ENCODE measurements at places on chromosomes 5 and 9.
A peak's percentile ranks its signal among the peaks of the same experiment; 100 is the strongest.

- DNase-seq: no peak
These were observed 16.5 kb downstream of the KIF2A start for GRCh38 chr5:62322484-62322883.

DNA sequence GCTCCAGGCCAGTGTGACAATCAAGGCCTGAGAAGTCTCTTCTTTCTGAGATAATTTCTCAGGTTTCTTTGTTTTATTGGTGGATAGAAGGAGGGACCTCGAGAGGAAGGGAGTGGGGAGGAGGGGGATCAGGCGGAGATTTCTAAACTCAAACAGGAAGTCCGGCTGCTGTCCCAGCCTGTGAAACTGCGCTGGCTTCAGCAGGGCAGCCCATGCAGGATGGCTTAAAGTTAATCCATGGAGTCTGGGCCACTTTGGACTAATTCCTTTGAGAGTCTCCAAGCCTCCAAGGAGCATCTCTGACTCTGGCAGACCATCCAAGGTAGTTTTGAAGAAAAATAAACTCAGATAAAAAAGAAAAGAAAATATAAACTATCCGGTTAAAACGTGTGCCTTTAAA lies 378.5 kb downstream of the MLLT3 start:
- no peak for DNase-seq

- DNase-seq: no peak
These were observed 24.8 kb downstream of the DPYSL3 start for GRCh38 chr5:147485046-147485445.

- no peak for DNase-seq
These were observed 160.7 kb upstream of the ACOT12 start for GRCh38 chr5:81554647-81555046.

GRCh38 chr5:67160272-67160671 lies 36.3 kb downstream of the CD180 start:
- DNase-seq: no peak

DNA sequence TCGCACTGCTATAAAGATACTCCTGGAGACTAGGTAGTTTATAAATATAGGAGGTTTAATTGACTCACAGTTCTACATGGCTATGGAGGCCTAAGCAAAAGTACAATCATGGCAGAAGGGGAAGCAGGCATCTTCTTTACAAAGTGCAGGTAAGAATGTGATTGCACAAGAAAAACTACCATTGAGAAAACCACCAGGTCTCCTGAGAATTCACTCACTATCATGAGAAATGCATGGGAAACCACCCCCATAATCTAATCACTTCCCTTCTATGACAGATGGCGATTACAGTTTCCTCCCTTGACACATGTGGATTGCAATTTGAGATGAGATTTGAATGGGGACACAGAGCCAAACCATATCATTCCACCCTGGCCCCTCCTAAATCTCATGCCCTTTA lies 121.2 kb upstream of the ST8SIA4 start:
- DNase-seq: no peak

GRCh38 chr9:128733256-128733655 lies 9.3 kb upstream of the ZDHHC12 start:
- DNase-seq: peak; percentile 59

DNA sequence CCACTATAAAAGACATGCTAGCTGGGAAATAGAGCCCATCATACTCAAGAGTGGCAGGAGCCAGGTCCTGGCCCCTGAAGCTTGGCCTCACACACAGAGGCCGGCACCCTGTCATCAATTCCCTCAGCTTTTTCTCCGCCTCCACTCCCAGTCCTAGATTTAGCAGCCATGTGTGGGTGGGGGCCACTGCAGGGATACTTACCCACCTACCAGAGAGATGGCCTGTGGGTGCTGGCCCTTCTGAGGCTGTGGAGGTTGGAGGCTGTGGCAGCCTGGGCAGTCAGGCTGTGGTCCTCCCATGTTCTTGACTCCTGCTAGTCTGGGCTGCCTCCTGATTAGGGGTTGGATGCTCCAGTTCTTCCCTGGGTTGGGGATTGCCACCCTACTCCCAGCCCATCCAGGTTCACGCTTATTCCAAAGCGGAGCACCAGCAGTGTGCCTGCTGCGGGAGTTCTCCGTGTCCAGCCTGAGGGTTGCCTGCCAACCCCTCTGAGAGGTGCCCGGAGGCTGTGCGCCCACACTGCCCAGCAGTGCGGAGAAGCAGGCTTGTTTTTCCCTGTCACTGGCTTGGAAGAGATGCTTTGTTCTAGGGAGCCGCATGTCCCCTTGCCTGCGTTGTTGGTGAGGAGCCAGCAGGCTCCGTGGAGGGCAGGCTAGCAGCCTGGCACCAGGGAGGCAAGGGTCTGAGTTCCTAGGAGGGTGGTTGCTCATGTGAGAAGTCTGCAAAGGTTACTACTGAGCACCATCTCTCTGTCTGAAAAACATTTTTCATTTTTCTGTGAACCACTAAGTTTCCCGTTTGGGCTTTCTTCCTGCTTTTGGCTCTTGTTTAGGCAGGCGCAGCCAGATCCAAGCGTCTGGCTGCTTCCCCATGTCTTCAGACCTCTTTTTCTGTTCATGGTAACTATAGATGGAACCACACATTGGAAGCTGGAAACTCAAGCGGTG lies 7.5 kb downstream of the SLC22A5 start:
- no peak for DNase-seq

- no peak for DNase-seq
These were observed 930 bp downstream of the ANKS6 start for GRCh38 chr9:98795295-98795955.

DNA sequence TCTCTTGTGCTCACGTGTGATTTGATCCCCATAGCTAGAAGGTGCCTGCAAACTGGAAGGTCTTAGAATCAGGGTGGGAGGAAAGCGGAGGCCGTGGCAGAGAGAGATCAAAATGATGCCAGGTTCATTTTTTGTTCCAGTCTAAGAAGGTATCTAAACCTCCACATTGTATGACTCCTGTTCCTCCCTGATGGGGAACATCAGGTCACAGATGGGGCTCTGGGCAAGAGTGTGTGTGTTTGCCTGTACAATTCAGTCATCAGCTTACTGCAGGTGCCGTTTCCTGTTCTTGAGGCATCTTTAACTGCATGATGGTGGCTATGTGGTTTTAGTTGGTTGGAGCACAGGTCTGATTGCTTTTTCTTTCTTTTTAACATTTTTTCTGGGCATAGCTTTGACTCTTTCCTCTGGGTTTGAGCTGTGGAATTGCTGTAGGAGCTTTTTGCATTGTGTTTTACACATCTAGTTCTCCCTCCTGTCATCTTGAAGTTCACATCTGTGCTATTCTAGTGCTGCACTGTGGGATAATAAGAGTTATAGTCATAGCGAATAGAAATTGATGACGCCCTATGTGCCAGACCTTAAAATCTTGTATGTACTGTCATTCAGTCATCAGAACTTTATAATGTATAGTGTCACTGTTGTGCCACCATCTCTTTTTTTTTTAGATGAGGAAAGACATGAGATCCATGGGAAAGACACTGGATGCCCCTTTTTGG lies 30.8 kb downstream of the ARHGAP26 start:
- DNase-seq: no peak

DNA sequence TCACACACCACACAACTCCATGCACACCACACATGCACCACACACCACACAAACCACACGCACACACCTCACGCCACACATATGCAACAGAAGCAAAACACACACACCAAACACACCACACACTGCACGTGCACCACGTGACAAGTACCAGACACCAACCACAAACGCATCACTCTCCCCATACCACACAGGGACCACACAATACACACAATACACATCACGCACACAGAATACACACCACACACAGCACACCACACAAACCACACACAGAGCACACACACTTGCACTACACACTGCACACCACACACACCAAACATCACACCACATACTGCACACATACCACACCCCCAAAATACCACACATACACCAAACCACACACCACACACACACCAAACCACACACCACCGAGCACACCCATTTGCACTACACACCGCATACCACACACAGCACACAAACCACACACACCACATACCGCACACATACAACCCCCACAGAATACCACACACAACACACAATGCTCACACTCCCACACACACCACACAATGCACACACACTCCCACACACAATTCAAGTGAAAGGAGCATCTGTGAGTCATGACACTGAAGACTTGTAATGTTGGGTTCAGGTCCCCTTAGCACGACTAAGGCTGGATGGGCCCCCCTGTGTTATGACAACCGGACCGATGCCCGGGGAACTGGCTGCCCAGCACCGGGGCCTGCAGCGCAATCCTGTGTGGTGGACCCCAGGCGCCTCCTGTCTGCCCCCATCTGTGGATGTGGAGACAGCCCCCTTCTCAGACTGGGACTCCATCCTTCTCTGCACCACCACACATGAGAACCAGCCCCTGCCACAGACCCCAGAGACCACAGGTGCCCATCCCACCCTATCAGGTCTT lies 6.0 kb upstream of the ZDHHC11 start:
- DNase-seq: no peak

DNA sequence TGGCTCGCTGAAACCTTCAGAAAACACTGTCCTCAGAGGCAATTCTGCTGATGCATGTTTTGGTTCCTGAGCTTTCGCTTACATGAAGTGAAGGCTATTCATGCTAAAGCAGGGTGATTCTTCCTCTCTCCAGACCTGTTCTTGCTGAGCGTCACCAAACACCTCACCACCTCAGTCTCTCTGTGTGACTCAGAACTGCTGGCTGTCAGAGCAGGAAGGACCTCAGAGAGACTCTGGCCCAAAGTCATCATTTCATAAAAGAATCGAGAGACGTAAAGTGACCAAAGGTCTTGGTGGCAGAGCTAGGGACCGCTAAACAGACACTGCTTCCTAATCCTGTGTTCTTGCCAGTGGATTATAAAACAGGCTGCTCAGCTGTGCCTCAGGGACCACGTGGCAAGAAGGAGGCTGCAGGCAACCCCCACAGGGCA lies 73.8 kb downstream of the LHFPL2 start:
- DNase-seq: no peak

GRCh38 chr9:78590068-78590467 lies 293.1 kb downstream of the PSAT1 start:
- DNase-seq: no peak

DNA sequence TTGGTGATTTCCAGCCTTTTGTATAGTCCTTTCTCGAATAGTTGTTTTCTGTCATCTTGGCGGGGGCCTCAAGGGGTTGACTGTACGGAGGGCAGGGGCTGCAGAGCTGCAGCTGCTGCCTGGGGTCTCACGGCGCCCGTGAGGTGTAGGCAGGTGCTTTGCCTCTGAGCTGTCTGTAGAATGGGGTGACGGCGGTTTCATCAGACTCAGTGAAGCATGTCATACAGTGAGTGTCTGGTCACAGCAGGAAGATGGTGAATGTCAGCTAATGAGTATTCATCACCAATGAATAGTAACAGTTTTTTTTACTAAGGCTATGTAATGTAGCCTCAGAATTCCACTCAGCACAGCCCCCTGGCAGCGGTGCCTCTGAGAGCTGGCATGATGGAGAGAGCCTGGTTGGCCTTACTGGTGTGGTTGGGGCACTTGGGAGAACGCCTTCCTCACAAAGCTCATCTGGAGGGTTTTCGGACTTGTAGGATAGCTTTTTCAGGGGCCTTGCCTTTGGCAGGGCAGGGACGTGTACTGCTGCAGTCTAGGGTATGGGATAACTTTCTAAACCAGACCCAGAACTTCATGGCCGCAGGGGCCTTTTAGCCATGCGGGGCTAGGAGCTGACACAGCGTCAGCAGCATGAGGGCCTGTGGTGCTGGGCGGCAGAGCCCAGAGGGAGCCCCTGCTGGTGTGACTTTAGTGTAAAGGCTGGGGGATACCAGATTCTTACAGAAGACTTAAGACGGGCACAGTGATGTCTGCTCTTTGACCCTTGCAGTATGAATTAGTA lies 15.0 kb downstream of the TENT4A start:
- peak; percentile 71 for DNase-seq

GRCh38 chr9:89664896-89665329 lies 60.1 kb downstream of the GADD45G start:
- peak; percentile 86 for DNase-seq

GRCh38 chr9:107422189-107423185 lies 67.1 kb downstream of the KLF4 start:
- DNase-seq: peak; percentile 12

- DNase-seq: no peak
These were observed 346.5 kb downstream of the NFIB start for GRCh38 chr9:13967438-13967837.

GRCh38 chr5:176625966-176626875 lies 4.1 kb downstream of the SNCB start:
- DNase-seq: no peak

GRCh38 chr5:14364096-14364495 lies 217.5 kb upstream of the OTULINL start:
- DNase-seq: no peak

- DNase-seq: peak; percentile 12
These were observed 172.3 kb upstream of the RFX3 start for GRCh38 chr9:3698076-3698475.

DNA sequence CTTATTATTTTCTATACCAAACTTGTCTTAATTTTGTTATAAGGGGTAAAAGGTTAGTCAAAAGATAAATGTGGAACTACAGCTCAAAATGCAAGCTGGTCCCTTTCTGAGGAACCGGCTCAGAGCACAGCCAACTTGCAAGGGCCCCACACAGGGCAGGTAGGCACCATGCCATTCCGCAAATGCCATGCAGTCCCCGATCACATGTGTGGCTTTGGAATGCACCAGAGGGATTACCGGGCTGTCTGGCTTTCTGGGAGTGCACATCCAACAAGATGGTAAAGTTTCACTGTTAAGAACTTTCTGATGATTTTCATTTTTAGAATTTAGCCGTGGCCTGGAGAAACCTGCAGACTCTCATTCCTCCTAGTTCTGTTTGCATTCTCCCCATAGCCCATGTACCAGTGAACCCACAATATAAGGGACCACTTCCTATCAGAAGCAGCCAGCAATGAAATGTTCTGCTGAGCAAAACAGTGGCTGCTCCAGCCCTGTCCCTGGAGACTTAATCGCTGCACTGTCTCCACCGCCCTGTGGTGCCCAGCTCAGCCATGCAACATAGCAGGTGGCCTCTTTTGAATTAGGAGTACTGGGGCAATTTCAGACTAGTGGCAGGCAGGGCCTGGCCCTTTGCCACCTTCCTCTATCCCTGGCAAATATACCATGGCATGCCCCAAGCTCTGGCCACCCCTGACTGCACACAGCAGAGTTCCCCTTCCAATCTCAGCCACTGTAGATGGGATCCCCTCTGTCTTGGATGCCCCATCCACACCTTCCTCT lies 11.4 kb downstream of the SHB start:
- DNase-seq: no peak

DNA sequence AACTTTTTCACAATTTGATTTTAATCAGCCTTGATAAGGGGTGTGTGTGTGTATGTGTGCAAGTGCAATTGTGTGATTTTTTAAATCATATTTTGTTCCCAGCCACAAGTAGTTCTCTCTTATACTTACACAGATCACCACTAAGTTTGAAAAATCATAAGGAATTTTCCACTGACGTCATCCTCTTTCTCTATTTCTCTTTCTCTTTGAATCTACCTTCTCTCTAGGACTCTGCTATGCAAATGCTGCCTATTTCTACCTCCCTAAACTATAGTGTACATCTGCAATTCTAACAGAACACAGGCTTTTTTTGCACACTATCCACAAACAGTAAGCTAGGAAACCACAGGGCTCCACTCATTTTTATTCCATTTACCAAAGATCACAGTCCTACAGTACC lies 254.6 kb upstream of the CYLC2 start:
- no peak for DNase-seq

- no peak for DNase-seq
These were observed 56.3 kb downstream of the SLF1 start for GRCh38 chr5:94674490-94675382.
